DMS79 treated with DMSO at 0.1 percent for 48 hours (cell line): ENCODE measurements at places on chromosomes 1 and 21.

GRCh38 chr1:40634901-40635655 is 30.4 kb downstream of the RIMS3 start:
- no peak for DNase-seq

- DNase-seq = no peak
Observed at GRCh38 chr1:32761936-32762335, 55.2 kb downstream of the YARS1 start.

- no peak for DNase-seq
Observed at GRCh38 chr1:212651977-212652376, 43.4 kb downstream of the ATF3 start.

GRCh38 chr1:119008483-119009311 is 20.6 kb upstream of the TBX15 start:
- peak; percentile 54 for DNase-seq
